Activated gamma-delta T cell treated with anti-CD3 and anti-CD28 coated beads, Interleukin-2, amount 50 U/mL, for 16 hours (primary cell): ENCODE measurements at places on chromosomes 1 and 21.

GRCh38 chr1:229035054-229035747 is 235.7 kb upstream of the RAB4A start:
- DNase-seq, result no peak

- no peak for DNase-seq
Observed at GRCh38 chr21:43911015-43911934, 46.3 kb downstream of the AGPAT3 start.

DNA sequence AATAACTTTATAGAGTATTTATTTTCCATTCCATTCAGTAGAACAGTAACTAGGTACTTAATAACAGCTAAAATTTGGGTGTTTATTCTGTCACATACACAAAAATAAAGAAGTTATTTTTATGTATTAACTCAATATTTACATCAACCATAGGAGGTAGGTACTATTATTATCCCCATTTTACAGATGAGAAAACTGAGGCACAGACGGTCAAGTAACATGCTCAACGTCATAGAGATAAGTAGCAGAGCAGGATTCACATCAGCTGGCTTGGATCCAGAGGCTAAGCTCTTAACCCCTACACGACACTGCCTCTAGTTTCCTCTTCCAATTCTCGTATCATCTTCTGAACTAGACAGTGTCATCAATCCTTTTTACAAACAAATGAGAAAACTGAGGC is 9.3 kb downstream of the ZBTB21 start:
- no peak for DNase-seq

GRCh38 chr1:29176576-29176975 is 5.1 kb downstream of the SRSF4 start:
- DNase-seq, result no peak

DNA sequence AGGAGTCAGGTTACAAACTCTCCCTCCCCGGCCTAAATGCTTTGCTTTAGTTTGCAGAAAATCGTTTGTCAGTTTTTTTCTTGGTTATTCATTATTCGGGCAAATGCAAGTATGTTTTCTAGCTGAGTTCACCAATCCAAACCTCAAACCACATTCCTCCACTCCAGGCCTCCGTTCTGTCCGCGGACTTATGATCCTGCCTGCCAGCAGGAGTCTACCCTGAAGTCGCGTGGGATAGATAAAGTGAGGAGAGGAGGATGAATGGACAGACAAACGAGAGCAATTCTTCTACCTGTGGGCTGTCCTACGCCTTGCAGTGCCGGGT is 1.3 kb downstream of the ADAMTS1 start:
- DNase-seq, result no peak

- DNase-seq, result no peak
Observed at GRCh38 chr1:210536254-210536961, 207.7 kb downstream of the HHAT start.

DNA sequence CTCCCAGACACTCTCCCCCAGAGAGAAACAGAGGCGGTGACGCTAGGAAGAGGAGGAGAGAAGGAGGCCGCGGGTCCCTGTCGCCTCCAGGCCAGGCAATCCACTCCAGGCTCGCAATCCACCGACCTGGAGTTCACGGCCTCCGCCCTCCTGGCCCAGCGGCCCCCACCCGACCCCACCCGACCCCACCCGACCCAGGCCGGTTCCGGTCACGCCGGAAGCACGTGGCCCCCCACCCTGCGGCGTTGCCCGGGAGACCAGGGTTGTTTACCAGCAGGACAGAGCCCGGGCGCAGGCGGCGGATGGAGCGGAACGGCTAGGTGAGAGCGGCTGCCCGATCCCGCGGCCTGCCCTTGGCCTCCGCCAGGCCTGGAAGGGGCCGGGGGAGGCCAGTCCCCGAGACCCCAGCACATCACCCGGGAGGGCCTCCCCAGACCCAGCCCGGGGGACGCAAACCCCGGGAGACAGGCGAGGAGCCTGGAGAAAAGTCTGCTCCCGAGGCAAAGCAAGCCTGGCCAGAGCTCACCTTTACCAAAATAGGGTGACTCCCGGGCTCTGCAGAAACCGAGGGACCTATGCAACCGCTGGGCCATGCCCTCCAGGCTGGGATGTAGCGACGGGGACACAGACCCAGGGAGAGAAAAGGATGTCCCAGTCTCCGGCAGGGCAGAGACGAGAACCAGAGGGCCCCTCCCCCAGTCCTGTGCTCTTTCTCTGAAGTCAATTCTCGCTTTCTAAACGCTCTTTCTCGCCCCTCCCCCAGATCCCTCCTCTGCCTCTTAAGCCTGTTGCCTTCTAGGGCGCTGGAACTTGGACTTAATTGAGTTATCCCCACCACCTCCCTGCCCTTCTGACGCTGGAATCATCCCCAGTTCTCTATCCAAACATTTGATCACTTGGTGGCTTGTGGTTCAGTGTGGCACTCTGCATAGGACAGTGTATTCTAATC is at the start of the genes PLA2G2C and UBXN10:
TSS of gene PLA2G2C (minus strand) at position 685 of the 949 bp plus-strand sequence. CDS start 9,155 bp downstream, outside the sequence.
TSS of gene UBXN10 (plus strand) at position 263 of the 949 bp plus-strand sequence. CDS start 4,466 bp downstream, outside the sequence.
- peak; percentile 29 for DNase-seq

DNA sequence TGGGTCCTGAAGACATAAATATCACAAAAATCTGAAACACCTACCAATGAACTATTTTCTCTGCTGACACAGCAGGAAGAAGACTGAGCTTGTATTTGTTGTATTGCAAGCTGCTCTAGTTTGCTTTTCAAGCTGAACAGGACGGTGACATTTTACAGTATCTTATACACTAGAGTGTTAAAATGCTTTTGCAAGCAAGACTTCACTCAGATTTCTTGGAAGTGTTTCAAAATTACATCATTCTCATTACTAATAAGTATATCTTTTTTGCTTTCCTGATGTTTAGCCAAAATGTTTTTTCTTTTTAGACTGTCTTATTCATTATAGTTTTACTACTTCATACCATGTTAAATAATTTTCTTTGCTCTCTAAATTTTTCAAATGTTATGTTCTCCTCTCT is 427.1 kb upstream of the CXADR start:
- DNase-seq, result no peak

DNA sequence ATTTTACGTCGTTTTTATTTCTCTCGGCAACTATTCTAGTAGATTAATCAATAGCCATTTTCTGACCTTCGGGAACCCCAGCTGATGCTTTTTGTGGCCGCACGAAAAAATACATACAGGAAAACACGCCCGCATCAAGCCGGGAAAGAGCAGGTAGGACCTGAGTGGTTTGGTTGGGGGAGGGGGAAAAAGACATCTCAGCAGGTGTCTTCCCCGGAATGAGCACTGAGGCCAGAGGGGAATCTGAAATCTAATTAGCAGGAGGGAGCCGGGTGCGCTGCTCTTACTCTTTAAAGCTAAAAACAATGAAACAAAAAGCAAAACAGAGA is 618 bp upstream of the FOXD3 start:
- no peak for DNase-seq

GRCh38 chr1:34409689-34410229 is 233.1 kb downstream of the C1orf94 start:
- no peak for DNase-seq

- no peak for DNase-seq
Observed at GRCh38 chr1:184965944-184966860, 8.1 kb downstream of the NIBAN1 start.
